ENCODE measurements at places on chromosomes 1 and 21.

- no peak for DNase-seq
Measured at GRCh38 chr21:36962098-36962780, 4.2 kb downstream of the HLCS start.

GRCh38 chr1:53645690-53646078 lies 93.3 kb downstream of the GLIS1 start:
- DNase-seq = no peak

DNA sequence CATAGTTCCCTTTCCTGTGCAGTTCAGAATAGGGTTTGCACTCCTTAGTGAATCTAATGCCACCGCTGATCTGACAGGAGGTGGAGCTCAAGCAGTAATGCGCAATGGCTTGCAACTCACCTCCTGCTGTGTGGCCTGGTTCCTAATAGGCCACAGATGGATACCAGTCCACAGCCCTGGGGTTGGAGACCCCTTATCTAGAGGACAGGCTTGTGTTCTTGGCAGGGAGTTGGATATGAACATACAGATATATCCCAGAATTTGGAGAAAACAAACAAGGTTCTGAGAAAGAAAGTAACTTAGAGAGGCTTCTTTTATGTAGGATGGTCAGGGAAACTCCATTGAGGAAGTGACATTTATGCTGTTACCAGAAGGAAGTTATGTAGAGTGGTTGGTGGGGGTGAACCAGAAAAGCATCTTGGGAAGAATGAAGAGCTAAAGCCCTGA lies 5.1 kb upstream of the PTPRC start:
- no peak for DNase-seq

- DNase-seq = no peak
Measured at GRCh38 chr1:45643978-45644377, 20.1 kb upstream of the CCDC17 start.

- no peak for DNase-seq
Measured at GRCh38 chr21:36395353-36396111, 10.3 kb downstream of the CHAF1B start.

DNA sequence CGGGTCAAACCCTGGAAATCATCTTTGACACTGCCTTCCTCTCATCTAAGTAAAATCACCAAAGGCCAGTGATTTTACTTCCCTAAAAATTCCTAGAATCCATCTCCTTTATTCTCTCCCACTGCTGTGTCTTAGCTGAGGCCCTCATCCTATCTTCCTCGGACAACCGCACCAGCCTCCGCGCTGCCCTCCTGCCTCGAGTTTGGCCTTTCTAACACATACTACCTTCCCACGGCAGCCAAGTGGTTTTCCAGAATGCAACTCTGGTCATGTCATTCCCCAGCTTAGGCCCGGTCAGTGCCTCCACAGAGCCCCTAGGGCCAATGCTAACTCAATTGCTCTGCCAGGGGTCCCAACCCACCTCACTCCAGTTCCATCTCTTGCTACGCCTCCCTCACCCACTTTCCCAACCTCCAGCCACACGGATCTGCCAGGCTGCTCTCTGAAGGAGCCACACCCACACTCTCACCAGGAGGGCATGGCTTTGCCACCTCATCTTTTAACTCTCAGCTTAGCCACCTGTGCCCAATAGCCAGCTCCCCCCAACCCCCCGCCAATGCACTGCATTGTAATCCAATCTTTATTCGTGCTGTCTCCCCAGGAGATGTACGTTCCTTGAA lies 6.8 kb downstream of the TMEM9 start:
- DNase-seq = no peak

- no peak for DNase-seq
Measured at GRCh38 chr1:241614144-241614543, 26.0 kb downstream of the CHML start.

GRCh38 chr1:41153750-41154274 lies 88.3 kb downstream of the SCMH1 start:
- DNase-seq = no peak

- DNase-seq = no peak
Measured at GRCh38 chr1:87024936-87025540, 110.6 kb downstream of the HS2ST1 start.

DNA sequence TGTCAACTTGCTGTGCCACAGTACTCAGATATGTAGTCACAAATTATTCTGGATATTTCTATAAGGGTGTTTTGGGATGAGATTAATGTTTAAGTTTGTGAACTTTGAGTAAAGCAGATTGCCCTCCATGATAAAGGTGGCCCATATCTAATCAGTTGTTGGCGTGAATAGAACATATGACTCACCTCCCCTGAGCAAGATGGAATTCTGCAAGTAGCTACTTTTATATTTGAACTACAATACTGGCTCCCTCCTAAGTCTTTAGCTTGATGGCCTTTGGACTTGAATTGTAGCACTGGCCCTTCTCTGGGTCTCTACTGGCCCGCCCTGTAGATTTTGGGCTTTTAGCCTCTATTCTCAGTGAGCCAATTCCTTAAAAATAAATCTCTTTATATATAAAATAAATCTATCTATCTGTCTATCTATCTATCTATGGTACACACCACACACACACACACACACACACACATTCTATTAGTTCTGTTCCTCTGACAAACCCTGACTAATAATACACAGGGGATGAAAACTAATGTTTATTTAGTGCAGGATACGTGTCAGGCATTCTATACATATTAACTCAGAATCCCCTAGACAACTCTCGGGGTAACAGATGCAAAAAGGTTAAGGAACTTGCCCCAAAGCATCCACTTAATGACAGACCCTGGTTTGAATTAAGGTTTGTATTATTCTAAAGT lies 37.9 kb upstream of the PDC start:
- DNase-seq = no peak

- DNase-seq = no peak
Measured at GRCh38 chr1:208944981-208945451, 638.5 kb upstream of the CAMK1G start.

- no peak for DNase-seq
Measured at GRCh38 chr1:245327842-245328241, 173.1 kb downstream of the KIF26B start.

DNA sequence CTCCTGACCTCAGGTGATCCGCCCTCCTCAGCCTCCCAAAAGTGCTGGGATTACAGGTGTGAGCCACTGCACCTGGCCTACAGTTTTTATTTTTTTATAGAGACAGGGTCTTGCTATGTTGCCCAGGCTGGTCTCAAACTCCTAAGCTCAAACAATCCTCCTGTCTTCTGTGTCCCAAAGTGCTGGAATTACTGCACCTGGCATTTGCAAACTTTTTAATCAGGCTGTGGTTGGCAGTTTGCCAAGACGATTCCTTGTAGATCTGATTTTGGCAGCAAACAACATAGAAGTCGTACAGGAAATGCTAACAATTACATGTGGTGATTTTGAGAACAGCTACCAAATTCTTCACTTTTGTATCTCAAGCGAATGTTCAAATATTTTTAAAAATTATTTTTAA lies 10.1 kb downstream of the RBP7 start:
- no peak for DNase-seq
